Fibroblast of skin of abdomen (primary cell): ENCODE measurements at places on chromosomes 3 and 15.

GRCh38 chr3:4351164-4351855 lies 48.1 kb downstream of the SETMAR start:
- DNase-seq: peak; percentile 25

DNA sequence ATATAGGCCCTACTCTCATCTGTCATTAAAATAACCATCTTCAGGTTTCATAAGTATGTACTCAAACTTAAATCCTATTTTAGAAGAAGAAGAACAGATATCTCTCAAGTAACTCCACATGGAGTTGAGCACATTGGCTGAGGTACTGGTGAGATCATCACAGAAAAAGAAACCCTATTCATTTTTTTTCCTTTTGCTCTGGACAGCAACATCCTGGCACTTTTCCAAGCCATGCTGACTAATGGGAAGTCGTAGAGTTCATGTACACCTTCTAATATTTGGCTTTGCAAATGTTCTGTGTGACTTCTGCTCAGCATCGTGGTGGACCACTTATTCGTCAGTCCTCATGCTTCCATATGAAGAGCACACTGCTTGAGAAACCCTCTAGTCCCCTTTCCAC lies 336.0 kb upstream of the KCNH8 start:
- peak; percentile 38 for DNase-seq

DNA sequence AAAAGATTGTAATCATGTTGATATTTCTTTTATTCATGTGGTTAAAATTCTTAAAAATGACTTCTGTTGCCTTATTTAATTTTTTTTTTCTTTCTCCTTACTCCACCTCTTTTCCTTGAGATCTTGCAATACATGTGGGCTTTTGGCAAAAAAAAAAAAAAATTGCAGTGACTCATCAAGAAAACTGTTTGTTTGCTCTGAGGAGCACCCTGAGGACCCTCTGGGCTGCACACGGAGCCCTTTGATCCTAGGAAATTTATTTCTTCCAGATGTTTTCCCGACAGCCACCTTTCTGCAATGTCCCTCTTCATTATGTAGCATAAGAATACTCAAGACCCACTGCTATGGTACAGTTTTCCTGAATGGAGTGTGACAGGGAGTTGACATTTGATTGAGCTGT lies 371.7 kb downstream of the ZBTB20 start:
- DNase-seq: peak; percentile 46

GRCh38 chr3:127394984-127395662 lies 107.3 kb upstream of the PRR20G start:
- no peak for DNase-seq
